COR-L47 (cell line): ENCODE measurements at places on chromosomes 6 and 20.

GRCh38 chr6:69220375-69220774 lies 576.4 kb downstream of the LMBRD1 start:
- DNase-seq = no peak

GRCh38 chr6:68994521-68994920 lies 359.4 kb downstream of the ADGRB3 start:
- DNase-seq = peak; percentile 3

DNA sequence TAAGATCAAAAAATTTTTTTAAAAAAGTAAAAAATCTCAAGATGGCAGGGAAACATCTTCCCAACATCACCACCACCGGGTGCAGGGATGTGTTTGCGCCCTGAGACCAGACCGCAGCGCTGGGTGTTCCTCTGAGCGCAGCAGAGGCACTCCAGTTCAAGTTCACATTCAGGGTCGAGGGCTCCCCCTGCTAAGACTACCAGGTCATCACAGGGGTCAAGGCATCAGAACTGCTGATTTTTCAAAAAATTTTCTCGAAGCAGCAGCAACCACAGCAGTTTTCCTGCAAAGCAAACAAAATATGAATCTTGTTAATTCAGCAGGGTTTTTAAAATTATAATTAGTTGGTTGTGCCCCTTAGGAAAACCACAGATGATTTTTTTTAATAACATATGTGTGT lies 83.1 kb downstream of the MYLK4 start:
- no peak for DNase-seq

- no peak for DNase-seq
These were observed 42.1 kb downstream of the GFRA4 start for GRCh38 chr20:3621111-3621510.

- no peak for DNase-seq
These were observed 115.5 kb downstream of the DLGAP4 start for GRCh38 chr20:36421641-36422040.

- no peak for DNase-seq
These were observed 169.5 kb upstream of the LAMA2 start for GRCh38 chr6:128713461-128713860.

GRCh38 chr6:67768972-67769371 lies 866.1 kb upstream of the ADGRB3 start:
- no peak for DNase-seq
